ENCODE measurements at places on chromosomes 16 and 17. TPM values are rescaled to one million over a fixed set of nuclear protein-coding genes. Genes with fewer than 3 reads are reported as not detected.

DNA sequence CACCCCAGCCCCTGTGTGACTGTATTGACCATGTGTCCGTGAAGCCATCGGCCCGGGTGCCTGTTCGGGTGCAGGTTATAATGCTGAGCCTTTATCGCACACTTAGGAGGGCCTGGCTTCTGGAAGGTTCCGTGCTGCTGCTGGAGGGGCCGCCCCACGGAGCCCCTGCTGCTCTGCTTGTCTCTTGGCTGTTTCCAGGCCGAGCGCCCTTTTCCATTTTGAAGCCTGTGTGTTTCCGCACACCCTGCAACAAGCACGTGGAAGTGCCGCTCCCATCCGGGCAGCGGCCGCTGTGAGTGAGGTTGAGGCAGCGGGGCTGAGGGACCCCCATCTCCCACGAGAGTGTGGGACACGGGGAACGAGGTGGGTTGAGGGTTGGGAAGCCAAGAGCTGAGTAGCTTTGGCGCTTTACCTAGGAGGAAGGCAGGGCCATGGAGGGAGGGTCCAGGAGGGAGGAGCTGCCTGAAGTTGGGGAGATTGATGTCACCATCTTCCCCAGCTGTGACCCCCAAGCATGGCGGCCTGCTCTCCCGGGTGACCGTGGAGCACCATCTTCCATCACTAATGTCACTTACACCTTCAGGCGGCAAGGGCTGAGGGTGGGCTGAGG is 200.1 kb upstream of the GSE1 start:
- DNase-seq: no peak

Gene TSPOAP1
- 14.4 TPM for total RNA-seq

GRCh38 chr16:12242516-12242915 is 266.0 kb downstream of the SNX29 start:
- no peak for DNase-seq

Gene ACSM5
- total RNA-seq: not detected

Gene CORO6
- 2.5 TPM for total RNA-seq

GRCh38 chr16:19502395-19503131 is 19.3 kb downstream of the GDE1 start:
- peak; percentile 38 for DNase-seq

Gene FADS6
- not detected for total RNA-seq

Gene CES5A
- total RNA-seq: not detected

GRCh38 chr17:73941919-73942530 is 261.5 kb upstream of the RPL38 start:
- no peak for DNase-seq

DNA sequence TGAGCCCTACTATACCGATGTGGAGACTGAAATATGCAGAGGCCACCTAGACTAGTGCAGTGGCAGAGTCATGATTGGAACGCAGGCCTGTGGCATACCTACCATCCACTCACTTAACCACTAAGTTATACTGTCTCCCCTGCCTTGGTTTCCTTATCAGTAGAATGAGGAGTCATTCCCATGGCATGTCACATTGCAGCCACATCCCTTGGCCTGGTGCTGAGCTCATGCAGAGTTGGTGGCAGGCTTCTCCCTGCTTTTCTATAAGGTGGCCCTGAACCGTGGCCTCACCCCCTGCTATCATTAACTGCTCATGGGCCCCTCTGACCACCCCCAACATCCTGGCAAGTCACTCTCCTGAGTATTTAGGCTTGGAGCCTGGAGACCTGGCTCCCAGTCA is 212.5 kb downstream of the KATNIP start:
- no peak for DNase-seq

Data from CD8-positive, alpha-beta memory T cell (primary cell).